B cell (primary cell): ENCODE measurements at places on chromosomes 7 and 10.

- DNase-seq = no peak
These were observed 113.9 kb downstream of the ETV1 start for GRCh38 chr7:13875496-13876074.

- DNase-seq = peak; percentile 53
These were observed 3.3 kb downstream of the MAP3K8 start for GRCh38 chr10:30437031-30437841.

DNA sequence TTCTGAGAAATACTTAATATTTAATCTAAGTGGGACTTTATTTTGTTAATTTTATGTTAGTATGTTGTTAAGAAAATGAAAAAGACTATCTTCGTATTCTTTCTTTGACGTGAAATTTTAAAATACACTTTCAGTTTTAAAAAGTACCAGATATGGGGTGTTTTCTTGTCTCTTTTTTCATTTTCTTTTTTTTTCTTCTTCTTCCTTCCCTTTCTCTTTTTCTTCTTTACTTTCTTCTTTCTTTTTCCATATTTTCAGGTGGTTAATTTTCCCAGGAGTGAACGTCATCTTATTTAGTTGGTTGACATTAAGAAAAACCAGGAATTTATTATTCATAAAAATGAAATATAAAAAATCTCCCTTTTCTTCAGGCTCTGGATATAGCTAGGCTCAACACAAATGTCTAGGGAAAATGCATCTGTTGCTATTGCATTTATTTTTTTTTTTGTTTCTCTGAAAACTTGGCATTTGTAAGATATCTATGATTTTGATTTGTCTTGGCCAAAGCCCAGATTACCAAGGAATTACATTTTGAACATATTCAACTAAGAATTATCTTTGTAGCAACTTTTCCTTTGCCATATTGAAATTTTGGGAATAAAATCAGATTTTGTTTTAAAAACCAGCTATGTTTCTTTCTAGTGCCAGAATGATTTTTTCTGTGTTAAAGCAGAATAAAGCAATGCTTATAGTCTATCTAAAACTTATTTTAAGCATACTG, 241.3 kb upstream of the FOXP2 start:
- no peak for DNase-seq

GRCh38 chr10:74586088-74586585, 240.3 kb upstream of the KAT6B start:
- DNase-seq = no peak

- no peak for DNase-seq
These were observed 11.9 kb downstream of the DPY19L1 start for GRCh38 chr7:35025369-35025870.

- no peak for DNase-seq
These were observed 106.1 kb upstream of the HABP2 start for GRCh38 chr10:113446739-113447138.

- no peak for DNase-seq
These were observed 88.5 kb downstream of the ADCY1 start for GRCh38 chr7:45662540-45663166.

GRCh38 chr10:48234787-48235186, 39.7 kb downstream of the FRMPD2 start:
- no peak for DNase-seq

GRCh38 chr10:104301907-104302690, 33.1 kb downstream of the GSTO2 start:
- DNase-seq = no peak

DNA sequence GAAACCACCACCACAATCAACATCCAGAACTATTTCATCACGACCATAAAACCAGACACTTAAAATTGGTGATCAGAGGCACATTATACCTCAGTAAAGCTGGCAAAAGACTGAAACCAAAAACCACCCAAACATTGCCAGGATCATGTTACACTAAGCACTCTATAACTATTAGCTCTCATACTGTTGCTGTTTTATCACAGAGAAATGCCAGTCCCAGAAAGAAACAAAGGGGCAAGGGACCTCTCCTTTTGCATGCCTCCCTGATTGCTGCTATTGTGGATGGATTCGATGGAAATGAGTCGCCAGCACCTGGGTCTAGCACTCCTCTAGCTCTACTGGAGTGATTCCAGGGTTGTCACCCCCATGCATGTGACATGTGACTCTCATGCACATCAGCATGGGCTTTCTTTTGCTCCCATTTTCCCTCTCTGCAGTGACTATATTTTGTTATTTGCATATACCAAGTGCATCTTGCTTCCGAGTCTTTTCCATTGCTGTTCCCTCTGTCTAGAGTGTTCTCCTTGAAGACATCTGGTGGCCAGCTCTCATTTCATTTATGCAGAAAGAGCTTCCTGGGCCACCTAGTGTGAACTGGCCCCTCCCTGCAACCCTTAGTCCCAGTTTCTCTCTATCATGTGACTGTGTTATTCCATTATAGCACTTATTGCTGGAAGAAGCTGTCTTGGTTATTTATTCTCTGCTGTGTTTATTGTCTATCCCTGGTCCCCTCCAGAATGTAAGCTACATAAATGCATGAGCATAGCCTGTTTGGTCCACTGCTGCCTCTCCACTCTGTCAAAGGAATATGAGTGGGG, 300.6 kb downstream of the PLXNA4 start:
- DNase-seq = no peak

DNA sequence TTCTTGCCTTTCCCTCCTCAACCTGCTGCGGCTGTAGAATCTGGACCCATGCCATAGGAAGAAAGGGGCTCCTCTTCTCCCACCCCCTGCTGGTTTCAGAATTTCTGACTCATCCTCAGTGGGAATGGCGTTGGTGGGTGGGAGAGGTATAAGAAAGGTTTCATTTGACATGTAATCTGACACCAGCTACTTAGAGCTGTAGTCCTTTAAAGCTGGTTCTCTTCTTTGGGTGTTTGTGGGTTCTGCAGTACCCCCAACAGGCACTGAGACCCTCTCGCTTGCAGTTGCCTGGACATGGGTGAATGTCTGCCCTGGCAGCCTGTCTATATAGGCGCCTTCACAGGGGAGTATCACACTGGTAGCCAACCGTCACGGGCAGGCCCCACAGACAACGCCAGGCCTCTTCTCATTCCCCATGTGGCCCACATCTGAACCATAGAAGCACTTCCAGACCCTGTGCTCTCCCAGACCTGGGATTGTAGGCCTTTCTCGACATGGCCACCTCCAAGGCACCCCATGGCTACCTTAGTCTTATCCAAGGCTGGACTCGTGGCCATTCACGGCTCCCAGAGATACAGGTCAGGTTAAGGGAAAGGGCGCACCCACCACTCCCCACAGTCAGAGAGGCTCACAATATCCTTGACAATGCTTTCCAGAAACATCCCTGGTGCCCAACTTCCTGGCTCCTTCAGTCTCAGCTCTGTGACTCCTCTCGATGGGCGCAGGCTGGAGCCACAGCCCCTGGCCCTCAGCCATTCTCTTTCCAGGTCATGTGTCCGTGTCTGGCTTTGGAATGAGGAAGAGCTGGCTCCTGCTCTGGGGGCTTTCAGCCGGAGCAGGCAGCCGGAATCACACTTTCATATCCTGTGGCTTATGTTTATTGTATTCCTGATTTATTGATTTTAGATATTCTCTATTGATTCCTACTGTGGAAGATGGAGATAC, 17.5 kb downstream of the ZNF862 start:
- no peak for DNase-seq

DNA sequence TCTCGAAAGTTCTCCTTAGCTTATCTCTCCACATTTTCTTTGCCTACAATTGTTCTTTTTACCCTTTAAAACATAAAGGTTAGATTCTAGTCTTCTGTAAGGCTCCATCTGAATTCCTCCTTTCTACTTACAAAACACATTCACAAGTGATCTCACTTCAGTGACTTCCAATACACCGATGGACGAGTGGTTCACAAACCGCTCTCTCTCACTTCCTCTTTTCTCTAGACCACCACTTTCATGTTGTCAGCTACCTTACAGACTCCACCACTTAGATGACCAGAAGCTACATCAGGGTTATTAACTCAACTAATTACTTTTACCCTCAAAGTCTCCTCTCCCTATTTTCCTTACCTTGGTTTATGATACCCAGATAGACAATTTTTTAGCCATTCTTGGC, 11.8 kb downstream of the MET start:
- peak; percentile 69 for DNase-seq

DNA sequence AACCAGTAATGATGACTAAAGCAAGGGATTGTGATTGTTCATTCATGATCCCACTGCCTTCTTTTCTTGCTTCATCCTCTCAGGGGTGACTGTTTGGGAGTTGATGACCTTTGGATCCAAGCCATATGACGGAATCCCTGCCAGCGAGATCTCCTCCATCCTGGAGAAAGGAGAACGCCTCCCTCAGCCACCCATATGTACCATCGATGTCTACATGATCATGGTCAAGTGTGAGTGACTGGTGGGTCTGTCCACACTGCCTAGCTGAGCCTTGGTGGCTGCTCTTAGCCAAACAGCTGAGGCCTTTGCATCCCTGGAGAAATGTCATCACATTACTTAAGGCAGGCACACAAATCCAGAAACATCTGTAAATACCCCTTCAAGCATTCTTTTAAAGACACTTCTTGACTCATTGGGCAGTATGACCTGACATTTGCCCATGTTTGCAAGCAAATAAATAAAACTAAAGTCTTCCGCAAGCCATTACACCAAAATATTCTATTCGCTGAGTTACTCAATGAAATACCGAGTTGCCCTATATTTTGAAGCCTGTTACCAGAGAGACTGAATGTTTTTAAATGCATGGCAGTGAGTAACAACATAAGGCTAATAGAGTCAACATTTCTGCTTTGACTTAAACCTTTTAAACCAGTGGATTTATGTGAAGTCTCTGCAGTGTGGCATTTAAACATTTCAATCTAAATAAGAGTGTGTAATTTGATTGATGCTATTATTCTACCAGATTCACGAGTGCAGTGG, 166.3 kb upstream of the LANCL2 start:
- no peak for DNase-seq

- no peak for DNase-seq
These were observed 6.5 kb downstream of the FAM53B start for GRCh38 chr10:124737708-124738107.

DNA sequence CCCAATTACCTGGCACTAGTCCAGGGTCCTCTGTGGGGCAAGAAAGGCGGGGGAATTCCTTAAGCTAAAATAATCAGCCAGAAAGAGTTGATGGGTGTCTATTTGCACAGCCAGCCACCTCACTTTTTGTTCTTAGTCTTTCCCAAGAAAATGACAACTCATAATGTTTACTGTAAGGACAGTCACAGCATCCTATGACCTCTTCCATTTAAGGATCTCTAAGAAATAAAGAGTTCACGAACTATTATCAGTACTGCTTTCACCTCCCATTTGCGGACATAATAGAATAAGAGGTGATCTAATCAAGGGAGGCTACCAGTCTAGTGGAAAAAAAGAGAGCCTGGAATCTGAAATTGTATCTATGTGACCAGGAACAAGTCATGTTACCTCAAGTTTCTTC, 72.4 kb upstream of the LRRC17 start:
- no peak for DNase-seq

- DNase-seq = no peak
These were observed 97.2 kb downstream of the SPAG6 start for GRCh38 chr10:22442468-22442867.

DNA sequence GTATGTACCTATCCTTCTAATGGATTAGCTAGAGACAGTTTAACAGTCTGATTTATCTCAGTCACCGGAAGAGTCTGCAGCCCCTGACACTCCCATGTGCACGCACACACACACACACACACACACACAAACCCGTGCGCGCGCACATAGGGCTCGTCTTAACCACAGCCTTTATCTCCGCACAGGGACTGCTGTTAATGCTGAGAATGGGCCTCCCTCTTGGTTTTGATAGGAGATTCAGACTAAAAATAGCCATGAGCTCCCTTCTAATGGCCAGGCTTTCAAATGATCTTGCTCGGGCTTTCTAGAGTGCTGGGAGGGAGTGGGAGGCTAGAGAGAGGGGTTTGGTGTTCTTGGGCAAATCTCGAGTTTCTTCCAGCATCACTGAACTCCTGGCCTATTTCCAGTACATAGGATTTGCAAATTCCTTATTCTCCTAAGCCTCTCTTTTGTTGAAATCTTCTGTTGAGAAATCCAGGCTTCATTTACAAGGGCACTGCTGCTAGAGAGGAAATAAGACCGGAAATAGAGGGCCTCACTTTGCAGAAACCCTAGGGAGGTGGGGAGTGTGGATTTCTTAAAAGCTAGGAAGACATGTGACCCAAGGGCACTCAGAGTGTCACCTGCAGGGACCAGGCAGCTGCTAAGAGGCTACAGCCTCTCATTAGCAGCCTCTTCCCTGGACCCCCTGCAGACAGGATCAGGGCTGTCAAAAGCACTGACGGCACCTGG, 2.4 kb downstream of the TMEM72 start:
- no peak for DNase-seq

GRCh38 chr7:7798510-7798909, 80.1 kb upstream of the RPA3 start:
- no peak for DNase-seq

- no peak for DNase-seq
These were observed 130.9 kb upstream of the ANKRD1 start for GRCh38 chr10:91051829-91052228.

GRCh38 chr7:77651575-77652162, 44.6 kb upstream of the RSBN1L start:
- DNase-seq = peak; percentile 62

DNA sequence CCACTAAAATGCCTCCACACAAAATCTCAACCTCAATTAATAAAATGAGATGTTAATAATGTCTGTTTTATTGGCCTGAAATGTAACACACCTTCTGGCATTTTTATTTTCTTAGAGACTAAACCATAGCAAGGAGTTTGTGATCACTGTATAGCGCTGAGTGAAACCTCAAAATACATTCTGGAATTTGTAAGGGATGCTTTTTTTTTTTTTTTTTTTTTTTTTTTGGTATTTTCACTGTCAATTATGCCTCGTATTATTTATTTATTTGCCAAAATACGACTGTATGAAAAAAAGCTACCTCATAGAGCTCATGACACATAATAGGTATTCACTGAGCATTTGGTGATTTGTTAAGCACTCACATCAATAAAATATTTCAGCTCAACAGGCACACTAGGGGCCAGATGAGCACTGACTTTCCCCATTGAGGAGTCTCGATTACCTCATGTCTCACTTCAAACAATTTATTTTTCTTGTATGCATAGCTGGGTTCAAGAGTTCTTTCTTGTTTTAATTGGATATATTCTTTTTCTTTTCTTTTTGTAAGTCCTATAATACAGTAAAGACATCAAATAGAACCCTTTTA, 36.5 kb downstream of the SEMA3C start:
- DNase-seq = no peak

DNA sequence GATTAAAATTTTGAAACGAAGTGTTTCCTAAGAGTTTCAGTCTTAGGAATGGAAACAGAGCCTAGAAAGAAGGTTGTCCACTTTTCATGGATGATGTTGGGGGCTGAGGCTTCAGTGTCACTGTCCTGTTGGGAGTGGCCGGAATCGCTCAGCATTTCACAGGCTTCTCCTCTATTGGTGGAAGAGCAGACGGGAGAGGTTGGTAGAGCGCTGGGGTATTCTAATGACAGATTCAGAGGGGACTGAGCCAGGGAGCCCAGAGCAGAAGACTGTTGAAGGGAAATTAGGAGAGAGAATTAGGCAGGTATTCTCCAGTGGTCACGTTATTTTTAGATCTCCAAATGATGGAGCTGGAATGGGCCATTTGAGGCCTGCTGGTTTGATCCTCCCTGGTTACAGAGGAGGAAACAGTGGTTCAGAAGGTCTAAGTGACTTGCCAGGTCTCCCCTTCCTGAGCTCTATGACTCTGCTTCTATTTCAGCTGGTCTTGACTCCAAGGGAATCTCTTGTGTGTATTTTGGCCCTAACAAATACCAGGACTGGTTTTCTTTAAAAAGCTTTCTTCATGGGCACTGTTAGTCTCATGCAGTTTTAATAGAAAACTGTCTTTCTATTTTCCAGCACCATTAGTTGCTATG, 35.7 kb upstream of the EEPD1 start:
- DNase-seq = no peak

GRCh38 chr7:95106401-95106800, 199.0 kb downstream of the PPP1R9A start:
- no peak for DNase-seq
